GM10248 (cell line): ENCODE measurements at places on chromosomes 2 and 18.

DNA sequence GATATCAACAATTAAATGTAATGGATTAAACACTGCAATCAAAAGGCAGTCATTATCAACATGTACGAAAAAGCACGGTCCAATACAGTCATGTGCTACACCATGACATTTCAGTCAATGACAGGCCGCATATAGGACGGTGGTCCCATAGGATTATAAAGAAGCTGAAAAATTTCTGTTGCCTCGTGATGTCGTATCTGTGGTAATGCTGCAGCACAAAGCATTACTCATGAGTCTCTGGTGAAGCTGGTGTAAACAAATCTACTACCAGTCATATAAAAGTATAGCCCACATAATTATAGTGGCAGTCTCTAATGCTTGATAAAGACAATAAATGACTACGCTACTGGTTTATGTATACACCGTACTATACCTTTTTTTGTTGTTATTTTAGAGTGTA is 58.4 kb downstream of the RABL2A start:
- DNase-seq = no peak

DNA sequence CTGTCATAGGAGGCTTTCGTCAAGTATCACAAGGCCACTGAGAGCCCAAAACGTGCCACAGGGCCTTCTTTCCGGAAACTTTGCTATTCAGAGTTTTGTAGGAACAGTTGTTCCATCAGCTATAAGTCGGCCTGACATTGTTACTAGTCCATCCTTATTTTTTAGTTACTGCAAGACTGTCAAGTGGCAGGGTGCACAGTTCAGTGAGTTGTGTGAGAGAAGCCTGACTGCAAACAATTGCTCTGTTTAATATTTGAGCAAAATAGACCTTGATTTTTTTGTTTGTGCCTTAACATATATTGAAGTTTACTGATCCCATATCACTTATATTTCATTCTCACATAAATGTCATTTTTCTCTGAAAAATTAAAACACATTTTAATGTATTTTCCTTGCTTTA is 110.1 kb downstream of the GALNT1 start:
- DNase-seq = no peak

- no peak for DNase-seq
Measured at GRCh38 chr2:227881866-227882517, 10.6 kb downstream of the DAW1 start.

DNA sequence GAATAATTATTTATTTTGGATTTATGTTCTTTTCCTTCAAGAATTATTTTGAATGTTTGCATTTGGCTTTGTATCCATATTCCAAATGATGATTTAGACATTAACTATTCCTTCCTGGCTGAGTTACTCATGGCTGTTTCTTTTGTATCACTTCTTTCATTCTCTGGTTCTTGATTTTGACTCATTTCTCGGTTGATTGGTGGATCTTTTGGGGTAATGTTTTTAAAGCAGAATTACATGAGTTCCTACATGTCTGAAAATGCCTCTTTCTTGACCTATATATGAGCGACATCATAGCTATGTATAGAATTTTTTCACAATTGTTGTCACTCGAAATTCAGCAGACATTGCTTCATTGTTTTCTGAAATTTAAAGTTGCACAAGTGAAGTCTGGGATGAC is 39.5 kb downstream of the CYP26B1 start:
- DNase-seq = no peak

DNA sequence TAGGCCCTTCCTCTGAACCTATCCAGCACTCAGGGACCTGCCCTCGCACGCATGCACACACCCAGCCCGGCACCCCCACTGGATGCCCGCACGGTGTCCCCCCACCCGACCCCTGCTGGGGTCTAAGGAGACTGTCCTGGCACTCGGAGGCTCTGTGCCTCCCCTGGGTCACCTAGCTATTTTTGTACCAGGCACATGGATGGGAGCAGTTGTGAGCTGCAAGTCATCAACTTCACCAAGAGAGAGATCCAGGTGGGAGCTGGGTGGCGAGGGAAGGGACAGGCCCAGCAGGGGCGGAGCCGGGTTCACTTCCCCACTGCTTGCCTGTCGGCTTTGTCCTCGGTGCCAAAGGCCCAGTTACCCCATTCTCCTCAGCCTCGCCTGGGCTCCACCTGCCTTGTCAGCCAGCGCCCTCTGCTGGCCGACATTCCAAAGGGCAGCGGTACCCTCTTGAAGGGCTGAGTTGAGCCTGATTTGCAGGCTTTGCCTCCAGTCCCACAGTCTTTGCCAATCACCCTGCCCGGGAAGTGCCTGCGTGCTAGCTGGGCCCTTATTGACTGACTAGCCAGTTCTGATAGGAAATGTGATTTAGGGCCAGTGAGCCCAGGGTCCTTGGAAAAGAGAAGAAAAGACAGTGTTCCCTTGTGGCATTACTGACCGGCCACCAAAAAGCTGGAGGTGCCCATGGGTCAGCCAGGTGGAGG is 5.8 kb downstream of the NT5DC4 start:
- DNase-seq = peak; percentile 93

- DNase-seq = no peak
Measured at GRCh38 chr2:54866179-54866578, 142.7 kb downstream of the EML6 start.

- DNase-seq = no peak
Measured at GRCh38 chr2:207164006-207164831, 1.5 kb downstream of the KLF7 start.

DNA sequence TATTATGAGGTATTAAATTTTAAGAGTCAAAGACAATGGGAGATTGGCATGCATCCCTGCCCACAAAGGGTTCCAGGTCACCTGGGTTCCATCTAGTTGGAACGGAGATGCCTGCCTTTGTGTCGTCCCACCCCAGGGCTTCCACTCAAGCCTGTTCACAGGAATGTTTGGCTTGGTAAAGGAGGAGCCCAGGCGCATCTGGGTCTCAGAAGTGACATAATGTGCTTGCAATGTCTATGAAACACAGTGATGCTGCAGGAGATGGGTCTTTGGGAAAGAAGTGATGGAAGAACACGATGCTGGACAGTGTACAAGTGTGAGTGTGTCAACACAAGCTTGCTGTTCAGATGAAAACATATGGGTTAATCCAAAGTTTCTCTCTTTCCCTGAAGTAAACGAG is 49.6 kb upstream of the ZNF396 start:
- DNase-seq = no peak

DNA sequence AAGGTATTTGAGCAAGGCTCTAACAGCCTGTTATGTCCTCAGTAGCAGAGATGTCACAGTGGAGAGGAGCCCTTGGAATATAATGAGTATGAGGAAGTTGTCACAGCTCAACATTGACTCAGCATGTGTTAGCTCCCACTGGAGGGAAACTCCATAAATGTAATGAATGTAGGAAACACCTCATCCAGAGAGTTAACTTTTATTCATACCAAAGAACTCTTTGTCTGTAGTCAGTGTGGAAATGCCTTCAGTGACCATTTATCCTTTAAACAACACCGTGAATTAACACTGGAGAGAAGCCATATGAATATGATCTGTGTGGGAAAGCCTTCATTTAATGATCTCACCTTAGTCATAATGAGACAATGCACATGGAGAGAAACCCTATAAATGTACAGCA is 59.7 kb downstream of the CYP1B1 start:
- DNase-seq = no peak

GRCh38 chr2:32711219-32711618 is 83.4 kb downstream of the TTC27 start:
- no peak for DNase-seq

GRCh38 chr18:26630596-26630995 is 82.2 kb upstream of the KCTD1 start:
- no peak for DNase-seq

- no peak for DNase-seq
Measured at GRCh38 chr2:109715313-109715805, 78.7 kb upstream of the RGPD5 start.
